ENCODE measurements at places on chromosomes 16 and 17.

DNA sequence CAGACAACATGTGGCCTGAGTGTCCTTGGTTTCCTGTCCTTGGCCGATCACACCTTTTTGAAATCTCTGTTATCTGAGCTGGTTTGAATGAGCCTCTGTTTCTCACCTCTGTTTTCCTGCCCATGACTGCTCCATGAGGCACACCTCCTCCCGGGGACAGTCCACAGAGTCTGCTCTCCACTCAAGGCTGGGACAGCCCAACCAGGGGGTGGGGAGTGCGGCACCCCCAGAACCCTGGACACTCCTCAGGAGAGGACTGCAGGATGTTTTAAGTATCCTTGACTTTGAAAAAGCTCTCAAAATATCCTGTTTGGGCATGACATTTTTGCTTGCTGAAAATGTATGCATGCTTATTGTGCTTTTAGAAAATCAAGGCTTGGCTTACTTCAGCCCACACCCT, 333.0 kb upstream of the N4BP1 start:
- no peak for DNase-seq

GRCh38 chr16:55294129-55294528, 29.9 kb upstream of the IRX6 start:
- DNase-seq: no peak

DNA sequence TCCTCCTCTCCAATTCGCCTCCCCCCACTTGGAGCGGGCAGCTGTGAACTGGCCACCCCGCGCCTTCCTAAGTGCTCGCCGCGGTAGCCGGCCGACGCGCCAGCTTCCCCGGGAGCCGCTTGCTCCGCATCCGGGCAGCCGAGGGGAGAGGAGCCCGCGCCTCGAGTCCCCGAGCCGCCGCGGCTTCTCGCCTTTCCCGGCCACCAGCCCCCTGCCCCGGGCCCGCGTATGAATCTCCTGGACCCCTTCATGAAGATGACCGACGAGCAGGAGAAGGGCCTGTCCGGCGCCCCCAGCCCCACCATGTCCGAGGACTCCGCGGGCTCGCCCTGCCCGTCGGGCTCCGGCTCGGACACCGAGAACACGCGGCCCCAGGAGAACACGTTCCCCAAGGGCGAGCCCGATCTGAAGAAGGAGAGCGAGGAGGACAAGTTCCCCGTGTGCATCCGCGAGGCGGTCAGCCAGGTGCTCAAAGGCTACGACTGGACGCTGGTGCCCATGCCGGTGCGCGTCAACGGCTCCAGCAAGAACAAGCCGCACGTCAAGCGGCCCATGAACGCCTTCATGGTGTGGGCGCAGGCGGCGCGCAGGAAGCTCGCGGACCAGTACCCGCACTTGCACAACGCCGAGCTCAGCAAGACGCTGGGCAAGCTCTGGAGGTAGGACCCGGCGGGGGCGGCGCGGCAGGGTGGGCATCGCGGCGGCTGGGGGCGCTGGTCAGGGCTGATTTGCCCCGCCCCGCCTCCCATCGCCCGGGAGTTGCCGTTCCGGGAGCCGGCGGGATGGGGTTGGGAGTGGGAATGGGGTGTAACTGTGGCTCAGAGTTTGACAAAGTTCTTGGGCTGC, 567 bp downstream of the SOX9 start:
- DNase-seq: no peak

DNA sequence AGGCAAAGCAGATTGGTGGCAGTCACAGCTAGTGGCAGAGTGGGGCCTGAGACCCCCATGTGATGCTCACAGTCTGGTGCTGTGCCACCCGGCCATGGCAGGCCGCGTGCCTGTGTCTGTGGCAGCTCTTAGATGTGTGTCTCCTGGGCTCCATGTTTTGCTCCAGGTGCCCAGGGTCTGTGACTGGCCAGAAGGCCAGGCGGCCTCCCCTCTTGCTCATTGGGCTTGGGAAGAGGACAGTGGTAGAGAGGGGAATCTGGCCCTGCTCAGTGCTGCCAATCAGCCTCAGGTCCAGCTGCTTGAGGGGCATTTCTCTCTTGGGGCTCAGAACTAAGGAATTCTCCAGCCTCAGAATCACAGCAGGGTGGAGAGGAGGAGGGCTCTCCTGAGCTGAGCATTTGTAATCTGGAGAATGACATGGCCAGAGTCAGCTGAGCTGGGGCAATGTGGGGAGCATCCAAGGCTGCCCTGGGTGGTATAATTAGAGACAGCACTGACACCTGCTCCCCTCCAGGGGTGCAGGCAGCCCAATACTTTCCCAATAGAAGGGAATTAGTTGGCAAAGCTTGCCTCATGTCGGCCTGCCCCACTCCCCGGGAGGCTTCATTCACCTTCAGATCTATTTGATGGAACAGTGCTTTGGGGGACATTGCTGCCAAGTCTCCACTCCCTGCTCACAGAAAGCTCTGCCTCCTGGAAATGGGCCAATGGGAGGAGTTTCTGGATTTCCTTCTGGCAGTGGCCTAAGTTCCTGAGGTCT, 2.7 kb upstream of the LASP1NB start:
- DNase-seq: no peak

DNA sequence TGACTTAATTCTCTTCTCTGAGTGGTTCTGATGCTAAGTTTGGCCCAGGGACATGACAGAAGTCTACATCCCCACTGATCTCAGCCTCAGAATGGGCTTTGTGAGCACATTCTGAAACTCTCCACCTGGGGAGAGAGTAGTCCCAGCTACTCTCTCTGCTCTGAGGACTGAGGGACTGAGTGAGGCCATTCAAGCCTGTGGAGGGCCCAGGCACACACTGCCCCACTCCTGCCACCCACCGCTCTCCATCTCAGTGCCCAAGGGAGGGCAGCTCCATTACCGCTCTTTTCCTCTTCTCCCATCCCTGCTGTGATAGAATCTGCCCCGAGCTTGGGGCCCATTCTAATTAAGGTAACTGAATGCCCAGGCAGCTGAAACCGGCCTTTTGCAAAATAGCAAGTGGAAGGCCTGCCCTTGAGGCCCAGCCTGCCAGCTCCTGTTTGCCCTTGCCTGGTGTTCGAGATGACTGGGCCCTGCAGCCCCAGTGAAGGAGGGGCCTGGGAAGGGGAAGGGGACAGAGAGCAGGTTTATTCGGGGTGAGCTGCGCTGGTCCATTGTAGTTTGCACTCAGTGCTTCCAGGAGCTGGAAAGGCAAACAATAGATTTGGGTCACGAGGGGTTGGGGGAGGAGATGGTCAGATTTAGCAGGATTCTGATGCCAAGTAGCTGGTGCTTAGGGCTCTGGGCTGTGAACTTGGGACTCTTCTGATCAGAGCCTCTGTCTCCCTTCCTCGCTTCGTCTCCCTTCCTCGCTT, 76.2 kb downstream of the RAB11FIP4 start:
- DNase-seq: no peak

Measured in CD4-positive, alpha-beta T cell treated with Interleukin-2 at 100 ng/mL for 4 hours (primary cell).